ENCODE measurements at places on chromosomes 7 and 10.

GRCh38 chr7:52270301-52270700, 765.1 kb upstream of the POM121L12 start:
- no peak for DNase-seq

DNA sequence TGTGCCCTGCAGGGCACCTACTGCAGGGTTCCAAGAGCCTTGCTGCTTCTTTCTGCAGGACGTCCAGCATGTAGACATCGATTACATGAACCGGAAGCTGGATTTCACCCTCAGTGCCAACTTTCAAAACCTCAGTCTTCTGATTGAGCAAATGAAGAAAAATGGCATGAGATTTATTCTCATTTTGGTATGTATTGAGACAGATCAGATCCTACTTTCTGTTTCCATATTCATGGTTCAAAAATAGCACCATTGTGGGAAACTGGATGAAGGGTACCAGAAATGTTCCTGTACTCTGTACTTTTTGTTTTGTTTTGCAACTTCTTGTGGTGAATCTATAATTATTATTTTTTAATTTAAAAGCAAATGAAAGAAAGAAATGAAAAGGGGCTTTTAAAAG, 64.1 kb downstream of the MGAM2 start:
- DNase-seq: no peak

GRCh38 chr7:140022582-140023211, 40.1 kb downstream of the PARP12 start:
- no peak for DNase-seq

DNA sequence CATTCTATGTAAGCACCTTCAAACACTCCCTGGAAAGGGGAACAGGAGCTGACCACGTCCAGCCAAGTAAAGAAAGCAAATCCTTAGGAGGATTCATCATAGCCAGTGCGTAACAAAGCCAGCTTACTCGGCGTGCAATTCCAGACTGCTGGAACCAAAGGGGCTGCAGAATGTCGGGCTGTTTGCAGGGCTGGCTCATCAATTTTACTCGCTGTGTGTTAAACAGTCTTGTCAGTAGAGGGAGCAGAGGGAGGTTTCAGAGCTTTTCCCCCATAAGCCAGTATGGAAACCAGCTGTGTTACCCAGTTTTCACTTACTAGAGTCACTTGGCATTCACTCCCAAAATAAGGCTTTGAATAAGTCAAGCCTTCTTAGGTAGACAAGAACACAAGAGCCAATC, 127.1 kb downstream of the KMT2E start:
- DNase-seq: no peak

- DNase-seq: no peak
Measured at GRCh38 chr10:78996792-78997129, 72.0 kb upstream of the ZMIZ1 start.

DNA sequence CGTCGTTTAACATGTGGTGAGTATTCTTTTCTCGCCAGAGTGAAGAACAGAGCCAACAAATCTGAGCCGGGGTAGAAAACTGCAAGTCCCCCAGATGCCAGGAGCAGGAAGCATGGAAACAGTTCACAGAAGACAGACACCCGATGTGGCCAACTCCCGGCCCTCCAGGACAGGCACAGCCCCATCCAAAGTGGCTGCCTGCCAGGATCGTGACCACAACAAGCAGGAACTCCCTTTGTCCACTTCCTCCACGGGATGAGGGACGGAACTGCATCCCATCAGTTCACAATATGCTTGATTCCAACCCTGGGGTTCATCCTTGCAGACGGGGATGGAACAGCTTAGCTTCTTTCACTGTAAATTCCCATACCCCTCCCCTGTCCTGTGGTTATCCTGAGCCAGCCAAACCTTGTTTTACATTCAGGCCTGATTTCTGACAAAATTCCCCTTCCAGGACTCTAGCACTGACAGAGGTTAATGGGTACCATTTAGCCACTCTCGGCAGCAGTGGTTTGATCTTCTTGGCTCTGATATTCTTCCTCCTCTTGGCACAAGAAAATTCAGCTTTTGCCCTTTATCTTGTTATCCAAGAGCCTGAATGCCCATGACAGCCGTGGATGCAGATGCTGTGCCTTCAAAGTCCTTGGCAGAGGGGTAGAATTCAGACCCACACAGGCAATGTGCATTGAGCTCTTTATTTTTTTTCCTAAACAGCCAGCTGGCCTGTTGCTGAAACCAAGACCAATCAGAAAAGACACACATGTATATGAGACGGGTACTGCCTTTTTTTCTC, 105.5 kb upstream of the FAM204A start:
- DNase-seq: no peak

- DNase-seq: no peak
Measured at GRCh38 chr7:2819954-2820397, 24.1 kb downstream of the GNA12 start.

DNA sequence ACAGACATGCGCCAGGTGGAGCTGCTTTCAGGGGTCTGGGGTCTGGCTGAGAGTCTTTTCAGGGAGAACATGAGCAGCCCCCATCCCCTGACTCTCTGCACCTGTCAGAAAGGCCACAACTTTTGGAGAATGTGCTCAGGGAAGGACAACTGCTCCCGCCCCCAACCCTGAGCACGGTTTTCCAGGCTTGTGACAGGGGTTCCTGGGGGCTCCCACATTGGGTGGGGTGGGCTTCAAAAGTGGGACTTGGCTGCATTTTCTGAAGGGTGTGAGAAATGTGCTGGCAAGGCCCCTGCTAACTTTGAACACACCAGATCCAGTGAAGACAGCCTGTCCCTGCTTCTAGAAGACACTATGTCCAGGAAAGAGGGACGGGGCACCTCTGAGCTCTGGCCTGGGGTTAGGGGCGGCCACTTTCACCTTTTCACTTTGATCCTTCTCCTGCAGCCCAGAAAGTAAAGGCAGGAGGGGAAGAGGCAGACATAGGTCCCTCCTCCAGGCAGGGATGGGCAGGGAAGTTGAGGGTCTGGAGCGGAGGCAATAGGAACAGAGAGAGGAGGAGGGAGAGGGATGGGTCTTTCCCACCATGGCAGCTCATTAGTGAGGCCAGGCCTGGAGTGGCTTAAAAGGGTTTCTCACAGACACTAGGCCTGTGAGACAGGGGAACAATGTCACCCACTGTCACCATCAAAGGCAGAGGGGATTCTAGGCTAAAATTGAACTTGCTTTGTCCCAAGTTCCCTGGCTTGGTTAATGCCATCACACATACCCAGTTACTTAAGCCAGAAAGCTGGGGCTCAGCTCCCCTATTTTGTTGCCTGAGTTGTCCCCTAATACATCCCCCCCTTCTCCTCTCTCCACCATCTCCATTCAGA, 1.5 kb downstream of the KCP start:
- DNase-seq: no peak

DNA sequence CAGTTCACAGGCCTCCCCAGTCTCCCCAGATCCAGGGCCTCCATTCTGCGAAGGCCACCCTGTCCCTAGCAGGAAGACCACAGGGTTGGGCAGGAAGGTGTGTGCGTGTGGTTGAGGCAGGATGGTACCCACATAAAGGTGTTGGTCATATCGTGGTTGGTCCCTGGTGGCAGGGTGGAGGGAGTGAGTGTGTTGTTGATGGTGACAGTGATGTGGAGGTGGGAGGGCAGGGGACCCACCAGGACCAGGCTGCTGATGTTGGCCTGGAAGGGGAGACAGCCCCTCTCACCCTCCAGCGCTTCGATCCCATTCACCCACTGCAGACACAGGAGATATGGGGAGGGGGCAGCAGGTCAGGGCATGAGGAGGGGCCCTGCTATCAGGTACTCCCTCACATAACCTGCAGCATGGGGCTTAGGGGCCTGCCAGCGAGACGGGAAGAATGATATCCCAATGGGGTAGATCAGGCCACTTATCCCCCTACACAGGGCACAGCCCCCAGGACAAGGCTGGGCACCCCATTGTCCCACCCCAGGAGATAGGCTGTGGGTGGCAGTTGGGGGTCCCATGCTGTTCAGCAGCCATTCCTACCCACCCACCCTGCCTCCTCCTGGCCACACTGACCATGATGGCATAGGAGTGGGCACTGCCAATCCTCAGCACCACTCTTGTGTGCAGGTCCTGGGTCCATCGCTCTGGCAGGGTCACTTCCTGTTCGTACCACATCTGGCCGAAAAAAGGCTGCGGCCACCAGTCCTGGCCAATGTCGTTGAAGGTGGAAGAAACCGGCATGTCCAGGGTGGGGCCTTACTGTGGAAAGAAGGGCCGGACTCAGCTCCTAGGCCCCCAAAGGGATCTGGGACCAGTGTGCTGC, 69.0 kb upstream of the ZNF479 start:
- DNase-seq: no peak

- no peak for DNase-seq
Measured at GRCh38 chr7:150858236-150859197, 6.2 kb downstream of the AOC1 start.

- DNase-seq: no peak
Measured at GRCh38 chr10:66038623-66039022, 887.2 kb upstream of the LRRTM3 start.

DNA sequence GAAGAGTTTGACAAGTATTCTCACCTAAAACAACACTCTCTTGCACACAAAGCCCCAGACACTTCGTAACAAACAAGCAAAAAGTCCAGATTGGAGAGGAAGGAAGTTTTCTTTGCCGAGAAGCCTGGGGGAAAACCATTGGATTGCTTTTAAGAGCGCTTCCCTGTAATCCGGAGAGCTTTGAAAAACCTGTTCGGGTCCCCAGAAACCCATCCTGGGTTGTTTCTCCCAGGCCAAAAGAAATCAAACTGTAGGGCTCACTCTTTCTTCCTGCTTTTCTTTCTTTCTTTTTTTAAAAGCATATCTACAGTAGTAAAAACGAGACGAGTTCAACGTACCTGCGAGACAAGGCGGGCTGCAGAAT, 655 bp downstream of the SP8 start:
- DNase-seq: no peak

GRCh38 chr7:45865594-45866410, 7.1 kb downstream of the CCDC201 start:
- DNase-seq: no peak

GRCh38 chr7:138934861-138935260, 46.3 kb downstream of the KIAA1549 start:
- DNase-seq: no peak

DNA sequence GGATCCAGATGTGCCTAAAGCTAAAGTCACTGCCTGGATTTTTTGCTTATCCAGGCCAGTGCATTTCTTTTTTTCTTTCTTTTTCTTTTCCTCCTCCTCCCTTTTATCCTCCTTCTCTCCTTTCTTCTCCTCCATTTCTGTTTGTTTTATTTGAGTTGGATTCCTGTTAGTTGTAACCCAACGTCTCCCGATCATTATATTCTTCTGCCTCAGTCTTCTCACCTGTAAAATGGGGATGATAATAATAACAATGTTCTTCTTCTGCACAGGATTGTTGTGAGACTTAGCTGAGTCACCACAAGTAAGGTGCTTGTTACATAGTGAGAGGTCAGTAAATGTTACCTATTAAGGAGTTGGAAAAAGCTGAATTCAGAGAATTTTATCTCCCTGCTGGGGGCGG, 13.7 kb upstream of the FFAR4 start:
- DNase-seq: no peak

GRCh38 chr10:78777867-78778266, 290.9 kb upstream of the ZMIZ1 start:
- DNase-seq: no peak

DNA sequence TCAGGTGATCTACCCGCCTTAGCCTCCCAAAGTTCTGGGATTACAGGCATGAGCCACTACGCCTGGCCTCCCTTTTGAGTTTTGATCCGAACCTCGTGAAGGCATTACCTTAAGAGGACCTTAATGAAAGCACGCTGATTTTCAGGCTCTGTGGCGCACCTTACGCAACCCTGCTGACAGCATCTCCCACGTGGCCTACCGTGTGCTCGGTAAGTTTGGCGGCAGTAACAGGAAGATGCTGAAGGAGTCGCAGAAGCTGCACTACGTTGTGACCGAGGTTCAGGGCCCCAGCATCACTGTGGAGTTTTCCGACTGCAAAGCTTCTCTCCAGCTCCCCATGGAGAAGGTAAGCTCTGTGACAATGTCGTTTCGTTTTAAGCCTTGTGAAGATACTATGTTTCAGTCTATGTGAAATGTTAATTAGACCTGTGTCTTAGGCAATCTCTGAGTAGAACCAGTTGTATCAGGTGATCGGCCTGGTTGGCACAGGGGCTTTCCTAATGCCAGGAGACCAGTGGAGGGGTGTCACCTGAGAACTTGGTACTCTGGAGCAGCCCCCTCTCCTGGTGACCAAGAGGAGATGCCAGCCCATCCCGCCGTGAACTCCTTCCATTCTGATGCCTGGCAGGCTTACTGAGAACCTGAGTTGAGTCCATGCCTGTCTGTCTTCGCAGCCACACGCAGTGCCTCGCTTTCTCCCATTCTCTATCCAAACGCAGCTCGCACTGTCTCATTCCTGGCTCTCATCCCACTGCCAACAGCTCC, 43.5 kb downstream of the TRRAP start:
- no peak for DNase-seq

GRCh38 chr7:16804674-16805439, at the start of gene AGR2:
Gene AGR2 (minus strand): TSS chr7:16804999. CDS start chr7:16801796, 3,203 bp downstream.
- no peak for DNase-seq

- no peak for DNase-seq
Measured at GRCh38 chr7:139231513-139232376, 708 bp downstream of the UBN2 start.

DNA sequence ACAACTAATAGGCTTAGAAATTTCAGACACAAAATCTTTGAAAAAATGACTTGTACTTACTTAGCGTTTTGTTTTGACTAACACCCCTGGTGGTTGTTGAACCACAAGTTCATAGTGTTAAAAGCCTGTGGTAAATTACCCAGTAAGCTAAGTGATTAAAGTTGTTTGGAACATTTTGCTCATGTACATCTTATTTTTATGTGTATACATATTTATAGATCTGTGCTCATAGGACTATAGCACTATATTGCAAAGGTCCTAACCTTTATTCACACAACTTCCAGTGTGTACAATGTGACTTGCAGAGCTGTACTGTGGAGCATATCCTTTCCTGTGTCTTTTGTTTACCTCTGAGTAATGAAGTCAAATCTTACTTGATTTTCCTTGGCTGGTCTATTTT, 79.6 kb downstream of the BMPR1A start:
- DNase-seq: no peak

DNA sequence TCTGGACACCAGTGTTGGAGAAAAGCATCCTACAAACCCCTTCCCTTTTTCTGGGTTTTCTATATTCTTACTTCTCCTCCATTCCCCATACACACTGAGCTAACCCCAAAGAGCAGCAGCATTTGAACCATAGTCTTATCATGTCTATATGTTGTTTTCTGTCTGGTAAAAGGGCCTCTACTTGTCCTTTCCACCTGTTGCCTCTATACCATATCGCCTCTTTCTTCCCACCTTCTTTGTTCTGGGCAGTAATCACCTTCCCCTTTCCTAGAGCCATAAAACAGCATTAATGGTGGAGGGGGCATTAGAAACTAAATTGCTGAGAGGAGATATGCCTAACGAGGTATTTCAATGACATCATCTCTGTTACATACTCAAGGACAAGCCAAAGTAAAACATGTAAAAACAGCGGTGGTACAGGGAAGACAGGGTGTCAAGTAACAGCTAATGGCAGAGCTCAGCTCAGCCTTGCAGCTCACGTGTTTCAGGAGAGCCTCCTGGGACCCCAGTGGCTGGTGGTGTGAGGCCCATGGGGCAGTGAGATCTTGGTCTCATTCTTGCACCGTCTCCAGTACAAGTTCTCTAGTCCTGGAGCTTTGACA, 20.6 kb downstream of the NPY start:
- DNase-seq: no peak
